ENCODE measurements at places on chromosomes 13 and 19.
A peak's percentile ranks its signal among the peaks of the same experiment; 100 is the strongest.

DNA sequence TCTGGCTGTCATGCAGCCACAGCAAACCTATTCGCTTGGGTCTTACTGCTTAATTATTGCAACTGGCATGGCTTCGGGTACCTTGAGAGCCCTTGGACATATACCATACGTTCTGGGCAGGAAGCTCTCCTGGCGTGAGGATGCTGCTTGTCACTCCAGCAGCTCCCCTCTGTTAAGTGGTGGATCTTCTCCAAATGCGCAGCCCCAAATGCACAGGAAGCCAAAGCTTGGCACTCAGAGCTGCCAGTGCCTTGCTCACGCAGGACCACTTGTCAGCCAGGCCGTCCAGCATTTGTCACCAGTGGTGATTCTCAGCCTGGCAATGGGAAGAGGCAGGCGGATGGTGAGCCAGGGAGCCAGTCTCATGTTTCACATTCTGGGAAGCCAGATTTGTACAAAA, 158.6 kb downstream of the KATNAL1 start:
- no peak for DNase-seq

- no peak for DNase-seq
Observed at GRCh38 chr13:111923439-111923838, 143.5 kb upstream of the SOX1 start.

- no peak for DNase-seq
Observed at GRCh38 chr13:93529961-93530360, 303.4 kb downstream of the GPC6 start.

DNA sequence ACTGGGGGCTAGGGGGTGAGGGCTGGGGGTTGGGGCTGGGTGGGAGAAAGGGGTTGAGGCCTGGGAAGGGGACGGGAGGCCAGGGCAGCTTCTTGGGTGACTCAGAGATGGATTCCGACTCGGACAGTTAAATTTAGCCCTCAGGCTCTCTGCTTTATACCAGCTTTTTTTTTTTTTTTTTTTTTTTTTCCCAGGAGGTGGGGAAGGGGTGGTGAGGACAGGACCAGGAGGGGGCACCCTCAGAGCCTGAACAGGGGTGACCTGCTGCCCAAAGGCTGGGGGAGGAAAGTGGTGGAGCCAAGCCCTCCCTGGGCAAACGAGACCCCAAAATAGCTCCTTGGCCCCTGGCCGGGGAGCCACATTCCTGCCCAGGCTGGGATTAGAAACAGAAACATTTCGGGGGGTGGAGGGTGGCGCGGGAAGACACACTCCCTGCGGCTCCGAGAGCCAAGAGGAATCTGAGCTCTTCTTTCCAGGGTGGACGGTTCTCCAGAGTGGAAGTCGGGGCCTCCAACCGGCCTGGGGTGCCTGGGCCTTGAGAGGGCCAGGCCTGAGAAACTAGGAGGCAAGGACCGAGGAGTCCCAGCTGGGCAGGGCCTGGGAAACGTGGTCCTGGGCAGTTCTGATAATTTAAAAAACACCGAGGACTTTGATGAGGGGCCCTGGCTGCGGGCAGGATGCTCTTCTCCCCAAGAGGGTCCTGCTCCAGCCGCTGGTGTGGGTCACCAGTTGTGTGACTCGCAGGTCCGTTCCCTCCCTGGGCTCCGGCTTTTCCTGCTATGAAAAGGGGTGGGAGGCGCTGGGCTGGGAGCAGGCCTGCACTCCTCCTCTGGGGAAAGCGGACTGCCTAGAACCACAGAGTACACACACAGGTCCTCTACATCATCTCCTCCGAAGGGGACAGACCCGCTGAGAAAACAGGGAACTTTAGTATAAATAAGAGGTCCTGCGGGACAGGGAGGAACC, 813 bp upstream of the DMPK start:
- DNase-seq = peak; percentile 85

GRCh38 chr19:33654840-33655508, 33.2 kb downstream of the CHST8 start:
- DNase-seq = no peak

GRCh38 chr19:34173193-34173956, 1.1 kb downstream of the LSM14A start:
- peak; percentile 19 for DNase-seq

- DNase-seq = no peak
Observed at GRCh38 chr13:48504606-48505005, 28.3 kb downstream of the RCBTB2 start.

DNA sequence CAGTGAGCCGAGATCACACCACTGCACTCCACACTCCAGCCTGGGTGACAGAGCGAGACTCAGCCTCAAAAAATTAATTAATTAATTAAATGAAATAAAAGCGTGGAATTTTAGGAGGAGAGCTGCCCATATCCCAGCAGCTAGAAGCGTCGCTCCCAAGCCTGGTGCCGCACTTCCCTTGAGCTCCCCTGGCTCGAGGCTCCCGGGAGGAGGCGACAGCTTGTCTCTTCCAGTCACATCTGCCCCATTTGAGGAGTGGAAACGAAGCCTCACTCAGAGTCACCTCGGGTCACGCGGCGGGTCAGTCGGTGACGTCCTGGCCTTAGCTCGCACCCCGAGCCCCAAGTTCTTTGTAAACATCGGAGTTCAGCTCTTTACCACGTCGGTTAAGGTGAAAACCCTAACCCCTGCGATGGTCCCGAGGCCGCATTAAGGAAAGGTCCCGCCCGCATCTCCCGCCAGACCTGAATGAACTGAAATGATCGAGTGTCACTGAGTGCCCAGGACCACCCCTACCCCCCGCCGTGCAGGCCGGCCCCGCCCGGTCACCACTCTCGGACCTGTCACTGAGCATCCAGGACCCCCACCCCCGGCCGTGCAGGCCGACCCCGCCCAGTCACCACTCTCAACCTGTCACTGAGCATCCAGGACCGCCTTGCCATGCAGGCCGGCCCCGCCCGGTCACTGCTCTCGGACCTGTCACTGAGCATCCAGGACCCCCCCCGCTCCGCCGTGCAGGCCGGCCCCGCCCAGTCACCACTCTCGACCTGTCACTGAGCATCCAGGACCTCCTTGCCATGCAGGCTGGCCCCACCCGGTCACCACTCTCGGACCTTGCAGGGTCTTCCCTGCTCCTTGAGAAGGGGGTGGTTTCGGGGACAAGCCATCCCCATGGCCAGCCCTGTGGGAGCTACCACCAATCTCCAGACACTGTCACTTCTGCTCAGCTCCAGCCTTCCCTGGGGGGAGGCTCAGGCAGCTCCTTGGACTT, 176.9 kb downstream of the KDM4B start:
- no peak for DNase-seq

DNA sequence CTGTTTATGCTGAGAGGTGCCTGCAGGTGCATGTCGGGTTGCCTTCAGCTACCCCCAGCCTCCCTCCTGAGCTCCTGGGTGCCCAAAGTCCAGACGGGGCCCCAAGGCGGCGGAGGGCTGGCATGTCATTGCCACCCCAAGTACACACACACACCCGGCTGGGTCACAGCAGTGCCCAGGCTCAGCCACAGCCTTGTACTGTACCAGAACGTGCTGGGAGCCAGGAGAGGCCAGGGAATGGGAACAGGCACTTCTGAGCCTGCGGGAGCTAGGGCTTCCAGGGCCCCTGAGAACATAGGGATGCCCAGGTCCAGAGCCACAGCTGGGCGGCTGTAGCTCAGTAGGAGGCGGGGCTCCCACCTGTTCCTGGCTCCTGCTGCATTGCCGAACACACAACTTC, 51.0 kb upstream of the MAB21L1 start:
- no peak for DNase-seq

- no peak for DNase-seq
Observed at GRCh38 chr13:73842184-73842583, 292.0 kb downstream of the KLF12 start.

- DNase-seq = no peak
Observed at GRCh38 chr19:2866495-2867024, 575 bp upstream of the ZNF556 start.

DNA sequence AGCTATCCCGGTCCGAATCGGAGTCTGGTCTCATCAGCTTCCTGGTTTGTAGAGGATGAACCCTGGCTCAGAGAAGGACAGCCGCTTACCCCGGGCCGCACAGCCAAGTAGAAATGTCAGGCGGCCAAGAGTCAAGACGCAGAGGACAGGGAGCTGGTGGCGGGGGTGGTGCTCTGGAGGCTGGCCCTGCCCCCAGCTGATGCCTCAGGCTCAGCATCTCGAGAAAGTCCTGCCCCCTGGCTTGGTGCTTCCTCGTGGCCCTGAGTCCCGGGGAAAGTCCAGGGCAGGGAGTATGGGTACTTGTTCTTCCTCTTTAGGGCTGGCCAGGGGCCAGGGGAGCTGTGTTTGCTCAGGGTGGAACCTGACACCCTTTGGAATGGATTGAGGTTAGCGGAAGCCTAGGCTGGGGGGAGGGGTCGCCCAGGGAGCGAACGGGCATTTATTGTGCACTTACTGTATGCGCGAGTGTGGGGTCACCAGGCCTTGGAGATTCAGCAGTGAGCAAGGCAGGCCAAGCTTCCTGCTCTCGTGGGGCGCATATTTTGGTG, 2.2 kb downstream of the TJP3 start:
- no peak for DNase-seq

GRCh38 chr19:5128251-5128935, 159.5 kb downstream of the KDM4B start:
- DNase-seq = peak; percentile 88

- DNase-seq = no peak
Observed at GRCh38 chr19:1189419-1189818, 15.4 kb upstream of the SBNO2 start.

DNA sequence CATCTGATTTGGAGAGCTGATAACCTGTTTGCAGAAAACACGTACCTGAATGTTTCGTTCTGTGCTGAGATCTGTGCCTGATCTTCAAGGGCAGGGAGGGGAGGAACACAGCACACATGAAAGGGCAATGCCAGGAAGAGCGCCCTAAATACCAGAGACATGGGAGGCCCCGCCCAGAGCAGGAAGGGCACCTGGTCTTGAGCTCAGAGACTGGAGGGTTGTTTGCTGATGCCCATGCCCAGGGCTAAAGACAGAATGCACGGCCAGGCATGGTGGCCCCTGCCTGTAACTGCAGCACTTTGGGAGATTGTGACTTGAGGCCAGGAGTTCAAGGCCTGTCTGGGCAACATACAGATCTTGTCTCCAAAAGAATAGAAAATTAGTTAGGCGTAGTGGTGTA, 183.2 kb downstream of the TUBA3C start:
- no peak for DNase-seq

GRCh38 chr13:54184576-54184975, 1156.0 kb downstream of the OLFM4 start:
- DNase-seq = no peak

- DNase-seq = no peak
Observed at GRCh38 chr19:43760941-43761340, 6.2 kb upstream of the SMG9 start.

- no peak for DNase-seq
Observed at GRCh38 chr19:34230820-34231219, 23.5 kb upstream of the GARRE1 start.

DNA sequence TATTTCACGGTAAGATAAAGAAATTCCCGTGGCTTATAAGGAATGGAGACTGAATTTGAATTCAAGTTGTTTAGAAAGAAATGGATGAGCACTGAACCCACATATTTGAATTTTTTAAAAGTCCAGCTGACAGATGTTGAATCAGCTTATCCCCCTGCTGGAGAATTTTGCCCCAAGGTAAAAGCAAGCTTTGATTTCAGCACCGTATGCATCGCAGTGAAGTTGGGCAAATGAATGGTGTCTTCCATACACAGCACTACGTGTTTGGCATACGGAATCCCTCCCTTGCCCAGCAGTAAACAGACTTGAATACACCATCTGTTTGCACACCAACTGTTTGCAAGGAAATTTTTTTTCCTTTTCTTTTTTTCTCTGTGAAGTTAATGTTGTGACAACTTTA, 77.5 kb upstream of the PEG3 start:
- no peak for DNase-seq

- DNase-seq = no peak
Observed at GRCh38 chr13:80214521-80214991, 126.4 kb downstream of the SPRY2 start.

DNA sequence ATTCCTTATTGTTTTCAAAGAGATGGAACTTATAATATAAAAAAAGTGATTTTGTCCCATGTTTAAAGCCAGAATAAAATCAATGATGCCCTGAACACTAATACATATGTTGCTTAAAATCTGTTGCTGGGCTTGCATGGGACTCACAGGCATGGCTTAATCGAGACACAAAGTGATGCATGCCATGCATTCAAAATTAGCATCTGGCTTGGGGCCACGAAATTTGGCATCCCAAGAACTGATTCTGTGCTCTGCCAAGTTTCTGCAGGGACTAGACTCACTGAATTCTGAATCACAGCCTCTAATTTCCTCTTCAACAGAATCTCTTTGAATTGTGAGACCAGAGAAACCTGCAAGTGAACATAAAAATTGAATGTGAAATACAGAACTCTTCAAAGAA, 109.2 kb downstream of the PCDH17 start:
- no peak for DNase-seq

- DNase-seq = no peak
Observed at GRCh38 chr13:42367831-42368230, 95.9 kb downstream of the AKAP11 start.

- no peak for DNase-seq
Observed at GRCh38 chr19:5154799-5155426, 185.7 kb downstream of the PTPRS start.

- no peak for DNase-seq
Observed at GRCh38 chr13:42377640-42378382, 105.9 kb downstream of the AKAP11 start.

- DNase-seq = no peak
Observed at GRCh38 chr13:110476220-110476617, 85.3 kb downstream of the RAB20 start.

DNA sequence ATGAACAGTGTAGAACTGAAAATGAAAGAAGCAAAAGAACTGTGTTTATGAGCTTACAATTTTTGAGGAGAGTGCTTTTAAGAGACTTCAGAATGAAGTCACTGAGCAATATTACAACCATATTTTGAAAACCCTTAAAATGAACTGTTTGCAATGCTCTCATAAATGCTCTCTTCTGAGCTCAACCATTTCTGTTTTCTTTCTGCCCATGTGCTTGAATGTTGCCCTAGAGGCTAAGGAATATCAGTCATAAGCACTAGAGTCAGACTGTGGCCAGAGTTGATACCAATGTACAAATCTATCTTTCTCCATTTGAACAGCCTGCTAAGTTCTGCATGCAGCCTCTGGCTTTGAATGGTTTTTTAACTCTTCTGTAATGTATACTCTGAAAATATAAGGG, 1092.8 kb downstream of the PCDH9 start:
- no peak for DNase-seq
